Tibial nerve (tissue), 4 donors: ENCODE measurements at places on chromosomes 2 and 18. TPM values are rescaled to one million over a fixed set of nuclear protein-coding genes. Genes with fewer than 3 reads are reported as not detected.

Gene FARSB
- total RNA-seq, result 12.3 TPM

Gene ERICH2
- not detected for total RNA-seq

Gene COX7A2L
- total RNA-seq, result 99.9 TPM

Gene NUP35
- total RNA-seq, result 18.4 TPM

Gene CNNM3
- 27.8 TPM for total RNA-seq

Gene ADCYAP1
- total RNA-seq, result not detected

Gene TMEM18
- 20.9 TPM for total RNA-seq

Gene POTEI
- total RNA-seq, result not detected

Gene FHOD3
- total RNA-seq, result 20.8 TPM

Gene EVA1A
- total RNA-seq, result not detected

Gene RAB17
- total RNA-seq, result not detected

Gene IL36RN
- total RNA-seq, result not detected

Gene SMAD4
- total RNA-seq, result 100 TPM

Gene TXNDC2
- 0.20 TPM for total RNA-seq

Gene POTEC
- not detected for total RNA-seq

Gene RND3
- 28.4 TPM for total RNA-seq

Gene PSMA8
- not detected for total RNA-seq

Gene CRACDL
- total RNA-seq, result 16.2 TPM

Gene MYO3B
- 0.39 TPM for total RNA-seq

Gene GRB14
- 12.0 TPM for total RNA-seq

Gene GREB1
- total RNA-seq, result 74.3 TPM

Gene RTKN
- total RNA-seq, result 83.9 TPM

Gene SLC11A1
- 213 TPM for total RNA-seq

Gene SCTR
- not detected for total RNA-seq

Gene REEP1
- 0.39 TPM for total RNA-seq

Gene FEV
- not detected for total RNA-seq

Gene PLB1
- 8.4 TPM for total RNA-seq

Gene PAX3
- not detected for total RNA-seq
